ENCODE measurements at places on chromosomes 2 and 18.

DNA sequence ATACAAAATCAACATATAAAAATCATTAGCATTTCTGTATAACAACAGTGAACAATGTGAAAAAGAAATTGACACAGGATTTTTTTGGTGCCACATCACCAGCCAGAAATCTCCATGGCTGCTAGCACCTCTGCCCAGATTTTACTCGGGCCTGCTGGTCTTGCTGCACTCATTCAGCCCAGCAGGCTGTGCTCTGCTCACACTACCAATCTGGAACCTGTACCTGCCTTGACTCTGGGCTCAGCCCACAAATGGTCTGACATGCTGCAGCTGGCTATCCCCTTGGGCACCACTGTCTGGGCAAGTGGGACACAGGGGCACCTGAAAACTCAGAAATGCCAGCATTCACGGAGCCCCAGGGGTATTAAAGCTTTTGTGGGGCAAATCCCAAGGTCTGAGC lies 392.5 kb upstream of the NRXN1 start:
- DNase-seq, result no peak

- DNase-seq, result no peak
Observed at GRCh38 chr2:216696751-216697560, 1.6 kb upstream of the IGFBP5 start.

DNA sequence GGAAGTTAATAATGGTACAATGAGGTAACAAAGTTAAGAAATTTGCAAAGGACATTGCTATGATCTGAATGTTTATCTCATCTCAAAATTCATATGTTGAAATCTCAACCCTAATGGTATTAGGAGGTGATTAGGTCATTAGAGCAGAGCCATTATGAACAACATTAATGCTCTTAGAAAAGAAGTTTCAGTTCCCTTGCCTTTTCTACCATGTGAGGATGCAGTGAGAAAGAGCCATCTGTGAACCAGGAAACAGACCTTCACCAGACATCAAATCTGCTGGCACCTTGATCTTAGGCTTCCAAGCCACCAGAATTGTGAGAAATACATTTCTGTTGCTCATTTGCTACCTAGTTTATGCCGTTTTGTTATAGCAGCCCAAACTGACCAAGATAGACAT lies 757.6 kb downstream of the NR4A2 start:
- DNase-seq, result no peak

GRCh38 chr18:74204526-74205152 lies 56.3 kb downstream of the TIMM21 start:
- DNase-seq, result no peak

- no peak for DNase-seq
Observed at GRCh38 chr2:242024751-242025355, 155.3 kb downstream of the RTP5 start.
